Stimulated activated CD4-positive, alpha-beta T cell treated with anti-CD3 and anti-CD28 coated beads, Interleukin-12 subunit alpha, Interleukin-12 subunit beta, amount 100 ng/mL, for 48 hours (primary cell): ENCODE measurements at places on chromosomes 3 and 15.

GRCh38 chr3:53320697-53321096 is 26.6 kb downstream of the DCP1A start:
- DNase-seq: no peak

DNA sequence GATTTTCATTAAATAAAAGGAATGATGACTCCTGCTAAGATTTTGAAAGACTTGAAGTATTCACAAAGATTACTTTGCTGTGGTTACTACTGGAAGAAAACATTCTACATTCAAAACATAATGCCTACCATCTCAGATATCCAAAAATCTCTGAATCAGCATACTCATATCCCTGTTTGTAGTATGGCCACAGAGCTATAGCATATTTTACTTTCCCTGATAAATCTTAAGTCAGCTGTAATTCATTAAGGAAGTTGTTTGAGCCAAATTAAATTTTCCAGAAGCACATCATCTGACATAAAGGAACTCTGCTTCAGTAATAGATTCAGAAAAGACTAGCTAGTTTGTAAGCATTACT is 942.0 kb downstream of the ROBO1 start:
- no peak for DNase-seq

GRCh38 chr3:17074559-17074958 is 189.8 kb downstream of the PLCL2 start:
- DNase-seq: no peak

GRCh38 chr15:48803877-48804276 is 7.0 kb downstream of the CEP152 start:
- no peak for DNase-seq

GRCh38 chr3:153370680-153371079 is 208.7 kb downstream of the RAP2B start:
- DNase-seq: no peak

GRCh38 chr15:22960556-22960955 is 19.6 kb downstream of the CYFIP1 start:
- DNase-seq: no peak

DNA sequence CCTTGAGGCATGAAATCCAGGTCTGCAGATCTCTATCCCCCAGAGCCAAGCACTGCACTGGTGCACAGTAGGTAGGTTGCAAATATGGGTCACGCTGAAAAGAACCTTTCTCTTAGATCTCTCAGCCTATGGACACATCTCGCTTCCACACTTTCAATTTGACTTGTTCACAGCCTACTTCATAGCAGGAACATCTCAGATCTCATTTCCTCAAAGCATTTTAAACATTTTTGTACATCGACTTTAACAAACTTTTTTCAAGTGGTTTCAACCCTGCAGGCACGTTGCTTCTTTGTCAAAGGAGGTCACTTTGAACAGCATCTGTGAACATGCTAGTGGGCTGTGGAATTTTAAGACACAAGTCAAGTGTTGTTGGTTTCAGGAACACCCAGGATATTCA is 76.0 kb downstream of the SLC12A8 start:
- no peak for DNase-seq

DNA sequence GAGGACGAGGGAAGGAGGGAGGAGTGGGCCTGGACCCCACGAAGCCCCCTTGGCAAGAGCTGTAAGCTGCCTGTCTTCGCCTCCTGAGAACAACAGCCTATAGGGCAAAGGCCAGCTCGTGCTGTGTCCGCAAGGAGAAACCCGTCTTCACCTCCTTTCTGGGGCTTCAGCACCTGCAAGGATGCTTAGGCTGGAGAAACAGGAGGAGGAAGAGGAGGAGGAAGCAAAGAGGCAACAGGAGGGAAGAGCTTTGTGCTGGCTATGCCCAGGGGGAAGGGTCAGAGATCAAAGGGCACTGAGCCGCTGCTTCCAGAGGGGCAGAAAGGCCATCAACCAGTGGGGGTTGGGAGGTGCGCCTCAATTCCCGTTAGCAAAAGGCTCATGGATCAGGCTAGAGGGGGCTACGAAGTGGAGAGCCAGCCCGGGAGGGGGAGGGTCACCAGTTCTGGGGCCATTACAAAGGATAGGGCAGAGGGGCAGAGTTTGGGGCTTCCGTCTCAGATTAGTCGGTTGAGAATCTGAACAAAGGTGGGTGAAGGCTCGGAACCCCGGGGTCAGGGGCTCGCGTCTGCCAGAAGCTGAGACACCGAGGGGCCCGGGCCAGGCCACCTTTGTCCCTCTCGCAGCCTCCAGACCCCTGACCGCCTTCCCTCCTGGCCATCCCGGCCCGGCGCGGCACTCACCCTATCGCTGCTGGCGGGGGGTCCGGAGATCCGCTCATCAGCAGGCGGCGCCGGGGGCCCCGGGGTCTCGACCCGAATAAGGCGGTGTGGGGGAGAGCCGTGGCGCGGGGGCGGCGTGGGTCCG is 792 bp downstream of the SHF start:
- no peak for DNase-seq

DNA sequence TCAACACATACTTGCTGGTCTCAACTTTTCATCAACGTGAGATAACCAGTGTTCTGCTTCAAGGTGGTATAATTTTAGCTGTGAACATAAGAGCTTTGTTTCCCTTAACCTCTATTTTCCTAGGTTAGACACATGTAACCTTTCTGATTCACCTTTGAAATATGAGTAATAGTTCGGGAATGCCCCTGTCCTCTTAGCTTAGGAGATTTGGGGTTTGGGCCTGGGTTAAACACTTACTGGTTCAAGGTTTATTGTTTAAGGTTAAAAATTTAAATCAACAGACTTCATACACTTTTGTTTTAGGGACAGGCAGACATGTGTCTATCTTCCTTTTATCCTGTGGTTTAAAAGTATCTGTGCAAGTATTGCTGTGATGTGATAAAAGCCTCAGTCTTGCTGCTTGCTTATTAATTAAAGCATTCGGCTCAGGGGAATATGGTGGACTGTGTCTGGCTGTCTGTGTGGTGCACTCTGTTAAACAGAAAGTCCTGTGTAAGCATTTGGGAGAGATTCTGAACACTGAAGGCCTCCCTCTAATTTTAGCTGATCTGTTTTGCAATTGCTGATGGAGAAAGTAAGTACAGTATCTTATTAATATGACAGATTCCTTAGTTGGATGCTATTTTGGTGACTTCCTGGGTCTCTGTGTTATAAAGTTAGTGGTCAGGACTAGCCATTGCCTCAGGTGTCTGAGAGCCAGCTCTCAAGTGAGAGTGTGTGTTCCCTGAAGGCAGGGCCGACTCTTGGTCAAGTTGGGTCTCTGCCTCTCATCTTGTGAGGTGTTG is 81.8 kb downstream of the USP13 start:
- no peak for DNase-seq

DNA sequence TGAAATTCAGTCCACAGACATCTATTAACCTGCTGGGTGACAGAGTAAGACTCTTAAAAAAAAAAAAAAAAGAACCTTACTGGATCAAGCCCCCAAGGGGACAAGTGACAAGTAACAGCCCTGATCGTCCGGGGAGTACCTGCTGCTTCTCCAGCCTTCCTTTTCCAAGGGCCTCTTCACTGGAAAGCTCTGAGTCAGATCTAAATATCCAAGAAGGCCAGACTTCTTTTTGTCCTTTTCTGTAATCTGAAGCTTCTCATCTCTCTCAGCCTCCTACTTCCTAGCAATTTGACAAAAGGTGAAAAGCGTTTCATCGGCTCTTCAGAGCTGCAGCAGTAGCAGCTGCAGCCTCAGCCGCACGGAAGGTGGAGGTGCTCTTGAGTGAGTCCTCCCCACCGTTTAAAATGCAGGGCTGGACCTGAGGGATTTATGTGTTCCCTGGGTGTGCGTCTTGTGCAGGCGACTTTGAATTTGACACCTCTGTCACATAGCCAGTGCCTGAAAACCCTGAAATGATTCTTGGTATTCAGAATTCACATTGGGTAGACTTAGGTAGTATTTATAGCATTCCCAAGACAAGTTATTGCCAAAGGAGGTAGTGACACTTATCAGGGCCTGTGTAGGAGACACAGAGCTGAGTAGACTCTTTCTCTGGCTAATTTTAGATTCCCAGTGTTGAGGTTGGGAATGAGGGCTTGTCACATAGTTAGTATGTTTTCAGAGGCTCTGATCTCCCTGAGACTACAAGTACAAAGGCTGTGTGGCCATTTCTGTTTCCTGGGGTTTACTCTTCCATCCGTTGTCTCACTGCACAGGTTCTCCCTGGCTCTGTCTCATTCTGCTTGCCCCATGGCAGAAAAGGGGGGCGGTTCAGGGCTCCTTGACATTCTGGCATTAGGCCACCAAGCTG is 291.2 kb upstream of the C2CD4B start:
- DNase-seq: no peak

GRCh38 chr3:47227678-47228077 is 54.9 kb downstream of the KIF9 start:
- DNase-seq: no peak

DNA sequence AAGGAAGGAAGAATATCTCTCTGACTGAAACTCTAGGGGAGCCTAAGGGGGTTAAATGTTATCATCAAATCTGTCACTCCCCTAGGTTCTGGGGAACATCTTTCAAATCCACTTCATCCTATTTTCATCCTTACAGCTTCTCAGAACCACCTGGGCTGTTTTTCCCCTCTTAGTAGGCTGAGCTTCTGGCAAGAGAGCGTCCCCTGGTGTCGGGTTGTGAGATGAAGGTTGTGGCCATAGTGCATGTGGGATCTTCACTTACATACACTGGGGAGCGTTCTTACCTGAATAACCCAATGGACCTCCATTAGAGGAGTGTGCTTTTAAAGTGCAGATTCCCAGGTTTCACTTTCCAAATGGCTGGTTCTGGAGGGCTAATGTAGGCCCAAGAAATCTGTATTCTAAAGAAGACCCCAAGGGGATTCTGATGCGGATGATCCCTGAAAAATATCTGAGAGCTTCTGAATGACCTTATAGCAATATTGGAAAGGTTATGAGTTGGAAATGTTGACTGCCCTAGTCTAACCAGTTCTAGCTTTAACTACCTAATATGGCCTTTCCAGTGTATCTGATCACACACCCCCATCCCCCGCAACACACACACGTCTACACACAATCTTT is 663.7 kb downstream of the AGBL1 start:
- DNase-seq: peak; percentile 65

GRCh38 chr3:39315420-39315819 is 14.1 kb upstream of the CCR8 start:
- no peak for DNase-seq

- no peak for DNase-seq
Measured at GRCh38 chr3:78642226-78643035, 1125.4 kb downstream of the ROBO1 start.

DNA sequence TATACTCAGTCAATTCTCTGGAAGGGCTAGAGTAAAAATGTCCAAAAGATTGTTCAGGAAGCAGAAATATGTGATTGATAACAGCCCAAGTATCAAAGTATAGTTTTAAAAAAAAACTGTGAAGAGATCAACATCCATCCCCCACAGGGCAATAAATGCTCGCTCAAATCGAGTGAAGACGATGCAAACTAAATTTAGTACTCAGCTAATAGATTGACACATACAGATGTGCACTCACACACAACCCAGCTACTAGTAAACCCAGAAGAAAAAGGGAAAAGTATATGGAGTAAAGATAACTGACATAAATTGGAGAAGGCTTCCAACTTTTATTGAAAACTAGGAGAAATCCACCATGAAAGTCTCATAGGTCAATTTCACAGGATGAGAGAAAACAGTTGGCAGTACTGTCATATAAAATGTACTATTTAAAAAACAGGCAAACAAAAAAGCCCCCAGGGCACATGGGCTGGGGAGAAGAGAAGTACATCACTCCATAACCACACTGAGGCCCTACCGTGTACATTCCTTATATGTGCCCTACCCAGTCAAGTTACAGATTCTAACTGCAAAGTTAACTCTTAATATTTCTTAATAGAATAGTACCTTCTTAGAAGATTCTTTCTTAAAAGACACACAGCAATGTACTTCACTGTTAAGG is 125.7 kb downstream of the TBL1XR1 start:
- DNase-seq: no peak

DNA sequence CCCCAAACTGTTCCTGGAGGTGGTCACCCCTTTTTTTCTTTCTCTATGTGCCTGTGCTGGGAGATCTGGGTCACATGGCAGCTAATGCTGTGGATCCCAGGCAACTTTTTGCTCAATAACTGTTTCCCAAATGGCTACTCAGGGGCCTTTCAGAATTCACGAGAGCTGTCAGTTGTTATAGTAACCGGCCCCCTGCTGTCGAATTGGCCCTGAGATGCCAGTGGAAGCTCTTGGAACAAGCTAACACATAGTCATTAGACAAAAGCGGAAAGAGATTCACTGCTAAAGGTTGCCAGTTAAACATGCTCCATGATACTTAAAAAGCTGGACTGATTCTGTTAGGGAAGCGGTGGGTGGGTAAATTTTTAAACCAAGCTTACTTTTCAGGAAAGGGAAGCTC is 144.1 kb downstream of the FEZF2 start:
- DNase-seq: no peak

DNA sequence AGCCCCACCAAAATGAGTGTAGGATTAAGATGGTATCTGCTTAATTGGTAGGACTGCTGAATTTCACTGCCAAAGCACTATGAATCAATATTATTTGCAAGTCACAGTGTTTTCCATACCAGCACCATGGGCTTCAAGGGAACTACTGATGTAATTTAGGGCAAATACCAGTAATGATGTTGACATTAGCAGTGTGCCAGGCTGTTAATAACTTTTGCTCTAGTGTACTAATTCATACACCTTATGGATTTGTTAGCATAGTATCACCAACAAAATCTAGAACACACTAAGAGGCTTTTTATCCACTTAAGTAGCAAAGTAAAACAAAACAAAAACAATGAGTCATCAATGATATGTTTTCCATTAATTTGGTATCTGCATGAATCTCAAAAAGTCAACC is 888.2 kb downstream of the CADM2 start:
- DNase-seq: no peak

- DNase-seq: no peak
Measured at GRCh38 chr15:100547961-100548360, 19.2 kb upstream of the CERS3 start.

DNA sequence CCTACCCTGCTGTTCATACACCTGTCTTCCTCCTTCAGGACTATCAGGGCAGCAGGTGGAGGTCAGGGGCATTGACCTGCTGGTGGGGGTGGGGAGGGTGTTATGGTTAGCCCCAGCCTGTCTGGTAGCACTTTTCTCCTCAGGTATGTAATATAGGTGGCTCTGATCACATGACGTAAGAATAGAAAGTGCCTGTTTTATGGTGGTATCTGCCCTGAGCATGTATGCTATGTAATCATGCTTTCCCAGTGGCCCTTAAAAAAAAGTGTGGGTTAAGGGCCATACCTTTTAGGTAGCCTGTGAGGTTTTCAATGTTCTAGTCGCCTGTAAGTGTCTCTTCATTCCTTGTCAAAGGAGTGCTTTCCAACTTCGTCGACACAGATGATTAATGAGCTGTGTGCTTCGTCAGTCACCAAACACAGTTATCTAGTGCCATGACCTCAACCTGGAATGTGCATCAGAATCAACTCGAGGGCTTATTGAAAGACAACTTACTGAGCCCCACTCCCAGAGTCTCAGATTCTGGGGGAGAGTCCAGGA is 86.3 kb downstream of the KLHL25 start:
- DNase-seq: no peak
